ENCODE measurements at places on chromosomes 6 and 20.
A peak's percentile ranks its signal among the peaks of the same experiment; 100 is the strongest.

DNA sequence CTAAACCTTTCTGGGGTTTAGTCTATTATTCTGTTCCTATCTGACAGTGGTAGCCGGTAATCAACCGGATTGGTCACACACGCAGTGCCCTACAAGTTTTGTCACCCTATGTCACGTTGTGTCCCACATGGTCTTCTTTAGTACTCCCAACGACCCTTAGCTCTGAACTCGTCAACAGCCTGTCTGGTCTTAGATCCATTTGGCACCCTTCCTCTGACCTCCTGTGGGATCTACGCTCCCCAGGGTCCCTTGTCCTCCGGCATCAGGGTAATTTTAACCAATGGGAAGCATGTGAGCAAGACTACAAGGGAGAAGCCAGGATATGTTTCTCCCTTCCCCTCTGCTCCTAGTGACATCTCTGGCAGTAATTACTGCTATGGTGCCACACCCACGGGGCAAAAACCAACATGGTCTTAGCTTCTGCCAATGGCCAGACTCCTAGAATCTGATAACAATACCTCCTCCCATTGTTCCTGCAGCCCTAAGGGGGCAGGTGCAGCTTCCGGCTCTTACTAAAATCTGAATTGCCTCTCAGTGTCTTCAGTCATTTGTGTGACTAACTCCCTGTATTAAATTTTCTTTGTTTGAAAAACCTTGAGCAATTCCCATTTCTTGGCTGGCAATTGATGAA, 56.6 kb downstream of the MAFB start:
- no peak for DNase-seq

- DNase-seq = peak; percentile 24
Measured at GRCh38 chr20:62900692-62901584, 25.4 kb downstream of the DIDO1 start.

DNA sequence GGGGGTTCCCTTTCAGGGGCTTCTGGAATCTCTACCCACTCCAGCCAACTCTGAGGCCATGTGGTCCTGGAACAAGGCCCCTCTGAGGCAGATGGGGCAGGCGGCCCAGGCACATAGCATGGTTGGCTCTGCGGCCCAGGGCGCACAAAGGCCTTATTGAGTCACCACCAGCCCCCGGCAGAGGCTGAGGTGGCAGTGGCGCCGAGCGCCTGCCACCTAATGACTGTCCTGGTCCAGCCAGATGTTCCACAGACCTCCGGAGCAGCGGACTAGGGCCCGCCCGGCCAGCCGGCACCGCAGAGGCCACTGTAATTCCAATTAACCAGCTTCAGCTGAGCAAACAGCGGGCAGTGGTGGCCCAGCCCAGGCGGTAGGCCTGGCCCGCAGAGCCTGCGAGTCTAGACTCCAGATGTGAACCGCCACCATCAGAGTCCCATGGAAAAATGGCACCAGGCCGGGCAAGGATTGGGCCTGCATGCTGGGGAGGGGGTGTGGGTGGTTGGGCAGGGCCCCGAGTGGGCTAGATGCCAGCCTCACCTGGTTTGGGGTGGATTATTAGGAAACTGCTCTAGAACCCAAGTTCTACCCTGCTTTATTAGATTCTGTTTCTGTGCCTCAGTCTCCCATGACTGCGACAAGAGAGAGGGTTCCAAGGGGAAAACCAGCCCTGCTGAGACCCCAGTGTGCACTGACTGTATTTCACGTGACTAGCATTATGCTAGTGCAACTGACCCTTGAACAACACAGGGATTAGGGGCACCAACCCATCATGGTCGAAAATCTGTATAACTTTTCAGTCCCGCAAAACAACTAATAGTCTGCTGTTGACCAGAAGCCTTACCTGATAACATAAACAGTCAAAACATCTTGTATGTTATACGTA, 34.1 kb upstream of the ID1 start:
- DNase-seq = no peak

DNA sequence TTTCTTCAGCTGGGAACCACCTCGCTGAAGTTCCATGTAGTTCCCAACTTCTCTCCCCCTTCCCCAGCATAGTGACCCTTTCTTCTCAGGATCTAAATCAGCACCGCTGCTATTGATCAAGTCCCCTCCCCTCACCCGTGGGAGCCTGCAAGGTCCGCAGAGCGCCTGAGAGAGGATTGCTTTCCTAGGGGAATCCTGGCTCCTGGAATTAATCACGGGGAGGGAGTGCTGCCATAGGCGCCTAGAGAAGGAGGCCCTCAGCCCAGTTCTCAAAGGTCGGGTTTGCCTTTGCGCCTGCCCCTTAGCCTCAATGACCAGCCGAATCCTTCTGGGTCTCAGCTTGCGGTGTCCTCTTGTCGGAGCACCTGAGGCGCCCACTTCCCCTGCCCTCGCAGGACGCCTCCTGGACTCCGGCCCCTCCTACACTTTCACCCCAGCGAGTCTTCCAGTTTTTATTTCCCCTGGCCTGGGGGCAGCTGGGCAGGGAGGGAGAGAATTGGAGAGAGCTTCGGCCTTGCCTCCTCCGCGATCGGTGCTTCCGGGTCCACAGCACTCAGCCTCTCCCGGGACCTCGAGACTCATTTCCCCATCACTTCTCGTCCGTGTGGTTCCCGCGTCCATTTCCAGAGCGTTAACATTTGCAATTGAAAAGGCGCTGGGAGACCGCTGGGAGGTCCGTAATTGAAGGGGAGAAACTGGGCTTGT, 3.1 kb upstream of the NKX2-2 start:
- DNase-seq = no peak

DNA sequence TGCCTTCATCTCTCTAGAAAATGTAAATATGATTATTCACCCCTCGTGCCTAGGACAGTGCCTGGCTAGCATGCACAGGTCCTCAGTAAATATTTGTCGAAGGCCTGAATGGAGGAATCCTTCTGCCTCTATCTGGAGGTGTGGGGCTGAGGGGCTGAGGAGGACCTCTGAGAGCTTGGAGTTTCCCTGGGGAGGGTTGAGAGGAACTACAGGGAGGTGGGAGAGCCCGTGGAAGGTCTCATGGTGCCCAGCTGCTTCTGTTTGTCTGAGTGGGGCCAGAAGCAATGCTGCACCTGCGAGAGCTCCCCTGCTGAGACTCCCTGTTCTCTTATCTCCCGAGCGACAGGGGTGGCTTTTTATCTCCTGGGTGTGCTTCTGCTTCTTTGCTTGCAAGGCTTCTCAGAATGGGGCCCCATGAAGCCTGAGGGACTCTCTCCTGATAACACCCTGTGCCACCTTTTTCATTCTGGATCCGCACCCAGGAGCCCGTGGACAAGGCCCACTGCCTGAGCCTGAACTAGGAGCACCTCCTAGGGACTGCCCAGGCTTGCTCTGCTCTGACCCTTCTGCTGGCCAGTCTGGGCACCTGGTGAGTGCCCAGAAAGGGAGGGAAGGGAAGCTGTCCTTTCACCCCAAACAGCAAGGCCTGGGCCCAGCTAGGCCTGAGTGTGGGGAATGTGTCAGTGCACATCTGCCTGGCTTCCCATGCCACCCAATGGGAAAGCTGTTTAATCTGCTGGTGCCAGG, 2.4 kb downstream of the SLC29A1 start:
- no peak for DNase-seq

DNA sequence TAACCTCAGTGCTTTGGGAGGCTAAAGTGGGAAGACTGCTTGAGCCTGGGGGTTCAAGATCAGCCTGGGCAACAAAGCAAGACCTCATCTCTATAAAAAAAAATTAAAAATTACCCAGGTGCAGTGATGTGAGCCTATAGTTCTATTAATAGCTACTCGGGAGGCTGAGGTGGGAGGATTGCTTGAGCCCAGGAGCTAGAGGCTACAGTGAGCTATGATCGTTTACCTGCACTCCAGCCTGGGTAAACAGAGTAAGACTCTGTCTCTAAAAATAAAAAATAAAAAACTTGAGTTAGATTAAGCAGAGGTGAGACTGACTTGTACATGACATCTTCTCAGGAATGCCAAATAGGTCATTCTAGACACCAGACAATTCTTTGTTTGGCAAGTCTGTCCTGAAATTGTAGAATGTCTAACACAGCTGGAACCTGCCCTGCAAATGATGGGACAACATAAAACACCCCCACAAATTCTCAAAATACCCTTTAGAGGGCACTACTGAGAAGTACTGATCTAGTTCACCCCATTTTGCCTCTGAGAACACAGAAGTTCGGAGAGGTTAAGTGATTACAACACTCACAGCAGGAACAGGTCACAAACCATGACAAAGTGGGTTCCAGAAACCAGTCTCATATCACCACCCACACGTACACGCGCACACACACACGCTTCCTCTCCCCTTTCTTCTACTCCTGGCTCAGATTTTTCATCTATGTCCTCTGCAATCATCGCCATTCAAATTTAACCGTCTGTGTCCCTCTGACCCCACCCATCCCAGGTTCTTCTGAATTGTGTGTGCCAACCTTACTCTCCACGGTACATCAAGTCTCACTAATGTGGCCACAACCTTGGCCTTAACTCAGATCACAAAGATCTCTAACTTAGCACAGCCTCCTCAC, 38.3 kb downstream of the ARHGAP18 start:
- peak; percentile 82 for DNase-seq

DNA sequence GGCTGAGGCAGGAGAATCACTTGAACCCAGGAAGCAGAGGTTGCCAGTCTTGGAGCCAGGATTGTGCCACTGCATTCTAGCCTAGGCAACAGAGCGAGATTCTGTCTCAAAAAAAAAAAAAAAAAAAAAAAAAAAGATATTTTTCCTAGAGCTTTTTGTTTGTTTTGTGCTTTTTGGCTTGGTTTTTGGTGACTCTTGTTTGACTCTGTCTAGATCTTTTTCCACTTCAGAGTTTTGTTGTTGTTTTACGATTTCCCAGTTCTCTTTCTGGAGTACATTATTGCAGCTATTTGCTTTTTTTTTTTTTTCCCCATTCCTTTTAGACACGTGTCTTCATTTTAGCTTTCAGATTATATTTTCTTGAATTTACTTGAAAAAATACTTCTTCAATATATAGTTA, 67.0 kb upstream of the AKAP12 start:
- no peak for DNase-seq

DNA sequence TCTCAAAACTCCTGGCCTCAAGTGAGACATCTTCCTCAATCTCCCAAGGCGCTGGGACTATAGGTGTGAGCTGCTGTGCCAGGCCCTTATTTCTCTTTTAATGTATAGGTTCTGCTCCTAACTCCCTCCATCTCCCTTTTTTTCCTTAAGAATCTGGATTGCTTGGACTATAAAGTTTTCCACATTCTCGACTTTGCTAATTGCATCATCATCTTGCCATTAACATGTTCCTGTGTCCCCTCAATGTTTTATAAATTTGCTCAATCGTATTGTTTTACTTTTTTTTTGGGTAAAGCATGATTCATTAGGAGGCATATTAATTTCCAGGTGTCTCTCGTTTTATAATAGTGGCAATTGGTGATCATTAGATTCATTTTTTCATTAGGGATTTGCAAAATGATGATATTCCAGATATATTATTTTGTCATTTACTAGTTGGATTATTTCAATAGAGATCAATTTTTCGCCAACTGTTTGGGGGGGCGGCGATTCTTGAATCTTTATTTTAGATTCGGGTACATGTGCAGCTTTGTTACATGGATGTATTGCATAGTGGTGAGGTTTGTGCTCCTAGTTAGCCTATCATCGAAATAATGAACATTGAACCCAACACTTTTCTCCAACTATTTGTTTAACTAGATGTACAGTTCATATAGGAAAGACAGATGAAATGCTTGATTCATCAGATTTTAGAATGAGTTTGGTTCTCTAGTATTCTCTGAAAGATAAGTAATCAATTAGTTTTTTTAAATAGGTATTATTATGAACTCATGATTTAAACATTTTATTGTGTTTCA, 68.7 kb downstream of the CBFA2T2 start:
- DNase-seq = no peak

All from activated naive CD4-positive, alpha-beta T cell treated with anti-CD3 and anti-CD28 coated beads for 36 hours (primary cell).